IMR-90 (cell line): ENCODE measurements at places on chromosomes 7 and 10. TPM values are rescaled to one million over a fixed set of nuclear protein-coding genes. Genes with fewer than 3 reads are reported as not detected.
A peak's percentile ranks its signal among the peaks of the same experiment; 100 is the strongest.

Gene CCL24
- total RNA-seq, result not detected in 2 replicates

Gene ZNF485
- total RNA-seq, result 2.2 and 3.1 TPM in 2 replicates

Gene CYP17A1
- not detected in 2 replicates for total RNA-seq

Gene ANKRD61
- total RNA-seq, result under 0.01 and 0.36 TPM in 2 replicates

Gene ZPBP
- total RNA-seq, result not detected in 2 replicates

Gene ZNF467
- under 0.01 TPM in 1 of 2 replicates, not detected in the other for total RNA-seq

Gene LRIT1
- not detected in 2 replicates for total RNA-seq

Gene ANKRD30A
- total RNA-seq, result not detected in 2 replicates

Gene CAV2
- total RNA-seq, result 199 and 217 TPM in 2 replicates

Gene ALOX5
- not detected in 2 replicates for total RNA-seq

DNA sequence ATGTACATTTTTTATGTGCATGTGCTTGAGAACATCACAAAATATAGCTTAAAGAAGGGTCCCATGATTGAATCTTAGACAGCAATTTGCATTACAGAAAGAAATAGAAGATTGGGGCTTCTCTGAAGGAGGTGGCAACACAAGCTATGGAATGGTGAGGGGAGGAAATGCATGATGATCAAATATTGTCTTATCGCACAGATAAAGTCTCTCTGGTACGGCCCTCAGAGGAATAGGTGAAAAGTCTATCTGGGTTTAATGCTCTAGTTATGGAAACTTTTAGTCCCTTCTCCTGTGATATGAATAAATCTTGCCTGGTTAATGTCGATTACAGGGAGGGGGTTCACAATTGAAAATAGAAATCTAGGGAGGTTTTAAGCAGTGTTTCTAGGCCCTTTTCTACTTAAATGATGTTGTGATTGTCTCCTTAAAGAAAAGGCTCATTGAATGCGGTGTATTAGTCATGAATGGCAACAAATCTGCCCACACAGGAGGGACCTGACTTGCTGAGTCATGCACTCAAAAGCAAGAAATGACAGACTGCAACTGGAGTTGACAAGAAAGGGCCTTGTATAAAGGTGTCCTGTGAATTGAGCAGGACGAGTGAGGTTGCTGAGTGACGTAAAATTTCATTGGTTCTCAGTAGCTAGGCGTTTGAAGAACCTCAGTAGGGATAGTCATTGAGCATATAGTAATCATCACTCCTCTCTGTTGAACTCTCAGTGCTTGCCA lies 133.4 kb upstream of the CSTF2T start:
- peak; percentile 93 for DNase-seq

DNA sequence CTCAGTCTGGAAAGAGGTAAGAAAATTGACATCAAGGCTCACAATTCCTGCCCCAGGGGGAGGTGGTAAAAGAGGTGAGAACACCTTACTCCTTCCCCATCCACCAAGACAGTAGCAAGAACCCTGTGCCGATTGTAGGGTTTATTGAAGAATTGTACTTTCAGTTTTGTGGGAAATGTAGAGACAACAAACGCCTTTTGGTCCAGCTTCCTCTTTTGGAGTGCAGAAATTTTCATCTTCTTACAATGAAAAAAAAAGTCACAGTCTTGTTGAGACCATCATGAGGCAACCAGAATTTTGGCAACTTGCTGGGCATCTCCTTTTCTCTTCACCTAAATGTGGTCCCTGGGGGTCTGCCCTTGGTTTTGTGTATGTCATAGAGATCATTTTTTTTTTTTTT lies 217.7 kb downstream of the TMEM178B start:
- DNase-seq, result no peak

- no peak for DNase-seq
Observed at GRCh38 chr7:70578131-70578530, 553.8 kb upstream of the GALNT17 start.

GRCh38 chr10:128744092-128744491 lies 617.9 kb upstream of the MKI67 start:
- no peak for DNase-seq

DNA sequence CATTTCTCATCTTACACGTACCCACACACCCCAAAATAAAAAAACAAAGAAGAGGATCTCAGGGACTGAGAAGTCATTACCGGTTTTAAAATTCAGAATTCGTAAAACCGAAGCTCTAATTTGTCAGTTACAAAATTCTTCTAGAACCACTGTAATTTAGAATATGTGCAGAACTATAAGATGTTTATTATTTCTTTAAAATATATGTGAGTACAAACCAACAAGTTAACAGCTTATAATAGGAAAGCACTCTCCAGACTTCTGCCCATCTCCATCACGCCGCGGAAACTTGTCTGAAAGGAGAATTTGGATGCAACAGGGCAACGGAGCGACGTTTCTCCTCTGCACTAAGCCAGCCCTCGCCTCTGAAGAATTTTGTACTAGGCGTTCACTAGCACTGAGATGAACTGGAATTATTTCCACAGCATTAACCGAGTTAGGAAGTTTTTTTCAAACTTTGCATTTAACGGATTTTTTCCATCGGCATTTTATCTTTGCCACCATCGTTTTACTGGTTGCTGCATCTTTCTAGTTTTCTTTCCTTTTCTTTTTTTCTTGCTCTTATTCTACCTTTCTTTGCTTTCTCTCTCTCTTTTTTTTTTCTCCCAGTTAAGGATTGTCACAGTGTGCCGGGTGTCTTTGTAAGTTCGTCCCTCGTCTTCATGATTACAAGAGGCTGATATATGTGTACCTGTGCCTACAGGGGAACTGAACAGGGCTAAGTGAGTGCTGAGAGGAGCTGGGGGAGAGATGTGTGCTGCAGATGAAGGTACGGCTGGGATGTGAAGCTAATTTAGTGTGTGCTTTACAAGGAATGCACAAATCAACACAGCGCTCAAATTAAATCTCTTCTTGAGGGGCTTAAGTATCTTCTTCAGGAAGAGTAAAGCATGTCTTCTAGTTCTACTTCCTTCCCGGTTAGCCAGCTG lies 295.9 kb upstream of the NFE2L3 start:
- DNase-seq, result peak; percentile 37

DNA sequence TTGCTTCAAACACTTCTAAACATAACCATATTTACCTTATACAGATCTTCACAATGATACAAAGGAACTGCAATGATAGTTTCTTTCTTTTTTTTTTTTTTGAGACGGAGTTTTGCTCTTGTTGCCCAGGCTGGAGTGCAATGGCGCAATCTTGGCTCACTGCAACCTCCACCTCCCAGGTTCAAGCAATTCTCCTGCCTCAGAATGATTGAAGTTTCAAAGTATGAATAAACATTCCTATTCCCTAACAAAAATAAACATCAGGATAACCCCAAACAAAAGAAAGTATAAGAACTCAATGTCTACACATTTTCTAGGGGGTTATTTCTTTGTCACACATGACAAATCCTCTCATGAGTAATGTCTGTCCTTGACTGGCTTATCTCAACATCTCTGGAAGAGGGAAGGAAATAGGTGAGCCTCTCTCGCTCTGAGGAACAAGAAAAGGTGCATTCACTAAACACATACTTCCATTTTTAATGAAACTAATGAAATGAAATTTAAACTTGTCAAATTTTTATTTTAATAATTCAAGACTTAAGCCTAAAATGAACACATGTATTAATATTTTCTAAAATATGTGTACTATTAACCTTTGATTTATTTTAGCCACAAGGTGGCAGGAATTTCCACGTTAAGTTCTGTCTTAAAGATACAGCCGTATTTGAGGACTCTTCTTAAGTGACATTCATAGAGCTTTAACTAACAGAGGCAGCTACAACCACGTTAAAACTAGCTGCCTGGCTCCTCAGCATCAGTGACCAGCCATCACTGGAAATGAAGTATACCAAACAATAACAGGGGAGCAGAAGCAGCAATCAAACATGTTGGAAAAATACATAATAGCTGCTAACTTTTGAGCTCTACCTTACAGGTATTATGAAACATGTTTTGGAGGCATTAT lies 58.3 kb downstream of the MALSU1 start:
- DNase-seq, result peak; percentile 56

GRCh38 chr7:3639253-3639652 lies 338.2 kb downstream of the SDK1 start:
- DNase-seq, result no peak

DNA sequence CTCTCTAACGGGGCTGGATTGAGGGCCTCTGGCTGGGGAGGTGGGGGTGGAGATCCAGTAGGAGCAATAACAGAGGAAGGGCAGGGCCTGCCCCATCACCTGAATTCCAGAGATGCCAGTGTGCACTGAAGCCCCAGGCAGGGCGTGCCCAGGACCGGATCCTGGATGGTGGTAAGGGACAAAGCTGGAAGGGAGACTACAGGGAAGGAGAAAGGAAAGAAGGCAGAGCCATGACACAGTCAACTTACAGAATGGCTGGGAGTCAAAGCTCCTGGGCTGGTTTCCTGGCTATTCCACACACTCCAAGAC lies 666 bp downstream of the TMEM139 start:
- DNase-seq, result no peak

DNA sequence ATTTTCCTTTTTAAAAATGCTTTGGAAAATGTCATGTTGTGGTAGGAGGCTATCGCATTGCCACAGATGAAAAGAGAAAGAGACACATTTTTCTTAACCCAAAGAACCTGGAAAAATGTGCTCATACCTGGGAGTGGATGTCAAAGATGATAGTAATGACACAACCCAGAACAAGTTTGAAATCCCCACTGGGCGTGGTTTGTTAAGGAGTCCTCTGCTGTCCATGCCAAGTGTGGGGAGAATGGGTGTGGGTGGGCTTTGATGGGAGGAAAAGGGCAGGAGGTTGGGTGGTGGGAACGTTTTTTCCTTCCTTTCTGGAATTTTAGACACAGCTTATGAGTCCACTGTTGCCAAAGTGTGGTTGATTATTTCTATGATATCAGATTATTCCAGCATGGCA lies 10.9 kb downstream of the OPTN start:
- DNase-seq, result no peak

GRCh38 chr10:133403784-133404183 lies 9.8 kb downstream of the MTG1 start:
- no peak for DNase-seq

DNA sequence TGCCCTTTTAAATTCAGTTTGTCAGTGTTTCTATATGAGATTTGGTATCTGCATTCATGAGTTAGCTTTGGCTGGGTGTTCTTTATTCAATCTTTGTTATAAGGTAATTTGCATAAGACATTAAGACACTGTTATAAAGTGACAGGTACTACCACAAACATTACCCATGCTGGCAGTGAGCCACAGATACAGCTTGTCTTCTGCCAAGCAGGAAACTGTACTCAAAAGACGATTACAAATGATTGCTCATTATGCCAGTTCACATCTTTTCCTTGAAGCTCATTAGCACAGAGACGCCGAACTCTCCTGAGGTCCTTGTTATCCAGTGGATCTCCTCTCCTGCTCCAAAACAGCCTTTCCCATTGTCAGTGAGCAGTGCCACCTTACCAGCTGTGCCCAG lies 30.4 kb downstream of the AMPH start:
- no peak for DNase-seq

DNA sequence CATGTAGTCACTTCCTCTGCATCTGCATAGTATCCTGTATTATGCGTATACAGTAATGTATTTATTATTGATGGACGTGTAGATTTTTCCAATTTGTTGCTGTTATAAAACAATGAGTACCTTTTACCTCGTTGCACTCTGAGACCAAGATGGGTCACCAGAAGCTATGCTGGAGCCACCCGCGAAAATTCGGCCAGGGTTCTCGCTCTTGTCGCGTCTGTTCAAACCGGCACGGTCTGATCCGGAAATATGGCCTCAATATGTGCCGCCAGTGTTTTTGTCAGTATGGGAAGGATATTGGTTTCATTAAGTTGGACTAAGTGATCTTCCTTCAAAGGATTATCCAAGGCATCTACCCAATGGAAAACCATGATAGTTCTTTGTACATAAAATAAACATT lies 1.0 kb downstream of the PSMC2 start:
- DNase-seq, result no peak

- peak; percentile 43 for DNase-seq
Observed at GRCh38 chr7:107179326-107180164, 10.7 kb downstream of the HBP1 start.

DNA sequence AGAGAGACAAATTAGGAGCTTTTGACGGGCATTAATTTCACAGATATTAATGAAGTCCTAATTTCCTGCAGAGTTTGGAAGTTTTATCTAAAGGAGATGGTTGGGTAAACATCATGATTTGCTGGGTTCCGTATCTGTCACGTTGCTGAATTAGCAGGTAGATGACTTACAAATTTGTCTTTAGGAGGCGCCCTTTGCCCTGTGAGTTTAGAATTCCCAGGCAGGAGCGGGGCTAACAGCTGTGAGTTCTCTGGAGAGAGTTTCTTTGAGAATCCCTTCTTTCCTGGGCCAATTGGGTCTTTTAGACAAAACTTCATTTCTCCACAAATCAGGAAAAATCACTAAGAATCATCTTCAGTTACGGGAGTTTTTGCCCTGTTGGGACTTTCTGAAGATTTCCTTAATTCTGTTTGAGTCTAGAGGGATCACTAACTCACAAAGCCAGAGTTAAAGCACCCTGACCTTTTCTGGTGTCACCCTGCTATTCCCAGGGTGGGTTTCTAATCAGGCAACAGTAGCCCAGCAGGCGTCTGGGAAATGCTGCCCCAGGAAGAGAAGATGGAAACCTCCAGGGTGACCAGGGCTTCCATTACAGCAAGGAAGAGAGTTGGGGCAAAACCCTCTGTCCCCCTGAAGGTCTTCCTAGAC lies 63.7 kb downstream of the PRKCQ start:
- DNase-seq, result no peak

DNA sequence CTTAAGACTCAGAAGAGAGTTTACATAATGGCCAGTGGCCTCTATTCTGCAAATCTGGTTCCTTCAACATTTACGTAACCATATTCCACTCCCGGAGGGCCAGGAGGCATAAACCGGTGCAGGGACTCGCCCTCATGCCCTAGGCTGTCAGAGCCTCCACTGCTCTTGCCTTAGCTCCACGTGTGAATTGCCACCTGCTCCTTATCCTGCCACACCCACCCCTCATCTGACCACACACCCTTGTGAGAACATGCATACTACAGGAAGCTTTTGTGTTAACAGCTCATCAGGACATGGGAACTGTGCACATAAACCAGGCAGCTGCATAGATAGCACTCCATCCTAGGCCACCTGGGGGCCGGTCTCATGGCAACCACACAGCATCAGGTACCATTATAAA lies 146.7 kb upstream of the PFKP start:
- DNase-seq, result no peak

GRCh38 chr7:24401628-24402593 lies 117.9 kb downstream of the NPY start:
- peak; percentile 40 for DNase-seq

- DNase-seq, result peak; percentile 39
Observed at GRCh38 chr10:93160829-93161228, 87.1 kb downstream of the CYP26A1 start.

GRCh38 chr7:24334627-24335026 lies 50.6 kb downstream of the NPY start:
- no peak for DNase-seq

DNA sequence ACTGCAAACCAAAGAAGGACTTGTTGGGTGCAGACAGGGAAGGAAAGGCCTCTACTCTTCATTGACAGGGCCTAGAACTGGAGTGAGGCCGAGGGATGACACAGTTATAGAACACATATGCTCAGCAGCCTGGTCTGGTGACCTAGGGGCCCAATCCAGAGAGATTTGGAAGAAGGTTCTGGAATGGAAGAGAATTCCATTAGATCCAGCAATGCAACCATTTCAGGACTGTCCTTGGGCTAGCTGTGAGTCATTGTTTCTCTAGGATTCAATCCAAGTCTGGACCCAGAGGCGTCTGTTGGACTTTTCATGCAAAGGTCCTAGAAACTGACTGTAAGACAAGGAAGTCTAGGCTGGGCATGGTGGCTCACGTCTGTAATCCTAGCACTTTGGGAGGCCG lies 59.2 kb downstream of the WIPF3 start:
- DNase-seq, result peak; percentile 63

GRCh38 chr7:124251636-124252035 lies 218.8 kb upstream of the TMEM229A start:
- DNase-seq, result peak; percentile 46
